HFFc6 (cell line): ENCODE measurements at places on chromosomes 6 and 20. TPM values are rescaled to one million over a fixed set of nuclear protein-coding genes. Genes with fewer than 3 reads are reported as not detected.

DNA sequence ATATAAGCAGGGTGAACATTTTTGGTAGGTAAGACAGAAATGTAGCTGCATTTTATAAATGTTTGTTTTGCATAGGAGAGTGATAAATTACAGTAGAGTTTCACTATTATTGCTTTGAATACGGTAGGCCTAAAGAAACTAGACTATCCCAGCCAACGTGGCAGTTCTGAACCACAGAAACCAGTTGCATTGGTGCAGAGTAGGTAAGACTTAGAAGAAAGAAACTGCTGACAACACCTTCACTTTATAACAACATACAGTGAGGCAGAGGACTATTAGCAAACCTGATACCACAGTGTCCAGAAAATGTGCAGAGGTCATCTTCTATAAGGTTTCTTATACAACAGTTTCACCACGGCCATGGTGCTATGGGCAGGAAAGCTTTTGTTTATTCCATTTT lies 566.1 kb downstream of the KIF16B start:
- no peak for DNase-seq

GRCh38 chr6:1553562-1554083 lies 56.1 kb upstream of the FOXC1 start:
- no peak for DNase-seq

GRCh38 chr6:113927001-113927400 lies 43.9 kb downstream of the HDAC2 start:
- no peak for DNase-seq

DNA sequence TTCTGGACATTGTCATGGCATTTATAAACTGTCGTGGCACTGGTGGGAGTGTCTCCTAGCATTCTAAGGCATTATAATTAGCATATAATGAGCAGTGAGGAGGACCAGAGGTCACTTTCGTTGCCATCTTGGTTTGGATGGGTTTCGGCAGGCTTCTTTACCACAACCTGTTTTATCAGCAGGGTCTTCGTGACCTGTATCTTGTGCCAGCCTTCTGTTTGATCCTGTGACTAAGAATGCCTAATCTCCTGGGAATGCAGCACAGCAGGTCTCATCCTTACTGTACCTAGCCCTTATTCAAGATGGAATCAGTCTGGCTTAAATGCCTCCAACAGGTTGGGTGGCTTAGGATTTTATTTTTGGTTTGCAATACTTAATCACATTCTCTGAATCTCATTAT lies 142.7 kb upstream of the GGTLC1 start:
- DNase-seq = no peak

GRCh38 chr6:95543798-95544197 lies 33.5 kb upstream of the MANEA start:
- DNase-seq = no peak

DNA sequence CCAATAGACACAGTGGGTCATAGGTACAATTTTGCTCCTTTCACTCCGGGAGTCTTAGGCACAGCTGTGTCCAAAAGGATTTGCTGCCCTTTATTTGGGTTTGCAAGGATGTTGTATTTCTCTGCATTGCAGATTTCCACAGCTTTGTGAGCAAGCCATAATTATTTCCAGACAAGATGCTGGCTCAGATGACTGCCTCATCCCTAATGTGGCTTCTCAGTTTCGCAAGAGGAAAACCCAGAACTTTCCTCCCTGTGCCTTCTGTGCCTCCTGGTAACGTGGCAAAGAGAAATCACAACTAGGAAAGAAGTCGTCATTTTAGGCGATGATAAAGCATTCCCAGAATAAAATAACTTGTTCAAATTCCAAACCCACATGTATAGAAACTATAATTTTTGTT lies 33.7 kb downstream of the FAM50B start:
- peak; percentile 78 for DNase-seq

DNA sequence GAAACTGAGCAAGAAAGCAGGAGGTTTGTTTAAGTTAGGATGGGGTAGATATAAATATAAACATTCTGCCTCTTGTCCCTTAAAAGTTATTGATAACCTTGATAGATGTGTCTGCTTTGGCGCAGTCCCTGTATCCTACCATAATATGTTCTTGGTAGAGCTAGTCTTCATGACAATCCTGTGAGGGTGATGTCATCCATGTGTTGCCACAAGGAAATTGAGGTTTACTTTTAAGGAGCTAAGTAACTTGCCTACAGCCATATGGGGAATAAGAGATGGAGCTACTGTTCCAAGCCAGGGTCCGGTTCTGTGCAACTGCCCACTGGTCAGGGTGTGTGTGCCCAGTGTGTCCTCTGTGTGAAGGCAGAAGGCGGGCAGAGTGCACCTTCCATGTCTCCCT lies 78.5 kb downstream of the SSR1 start:
- DNase-seq = no peak

C2 gene
- 0.33 to 0.43 TPM in 2 of 3 replicates, not detected in the other for total RNA-seq

DNA sequence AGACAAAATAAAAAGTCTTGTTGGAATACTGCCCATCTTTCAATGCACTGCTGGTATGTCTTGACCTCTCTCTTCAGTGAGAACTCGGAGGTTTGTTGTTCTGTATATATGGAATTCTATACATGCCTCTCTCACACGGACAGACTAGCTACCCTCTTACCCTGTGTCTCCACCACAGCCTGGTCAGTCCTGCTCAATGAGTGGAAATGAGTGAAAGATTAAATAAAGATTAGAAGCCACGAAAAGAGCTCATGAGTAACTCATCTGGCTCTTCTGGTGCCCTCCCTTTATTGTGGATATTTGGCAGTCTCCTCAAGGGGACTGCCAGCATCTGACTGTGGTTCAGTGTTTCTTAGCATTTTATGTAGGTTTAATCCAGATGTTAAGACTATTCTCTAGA lies 262.8 kb upstream of the MAP3K7 start:
- DNase-seq = no peak
